ENCODE measurements at places on chromosomes 12 and 14.

DNA sequence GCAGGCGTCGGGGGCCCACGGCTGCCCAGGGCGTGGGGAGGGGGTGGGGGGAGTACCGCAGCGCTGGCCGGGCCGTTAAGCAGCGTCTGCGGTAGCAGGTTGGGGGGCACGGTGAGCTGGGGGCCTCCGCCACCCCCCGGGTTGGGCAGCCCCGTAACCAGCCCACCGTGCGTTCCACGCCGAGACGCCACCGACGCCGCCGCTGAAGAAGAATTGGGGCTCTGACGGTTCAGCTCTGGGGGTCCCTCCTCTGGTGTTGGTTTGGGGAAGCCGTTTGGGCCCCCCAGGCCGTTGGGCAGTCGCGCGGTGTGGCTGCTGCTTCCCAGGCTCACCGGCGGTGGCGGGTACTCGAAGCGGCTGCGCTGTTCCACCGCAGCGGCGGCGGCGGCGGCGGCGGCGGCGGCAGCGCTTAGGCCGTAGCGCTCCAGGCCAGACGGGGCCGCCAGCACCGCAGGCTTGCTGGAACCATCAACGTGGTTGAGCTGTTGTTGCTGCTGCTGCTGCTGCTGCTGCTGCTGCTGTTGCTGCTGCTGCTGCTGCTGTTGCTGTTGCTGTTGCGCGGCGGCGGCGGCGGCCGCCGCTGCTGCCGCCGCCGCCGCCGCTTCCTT is 1.5 kb downstream of the IRF2BPL start:
- DNase-seq: peak; percentile 43

DNA sequence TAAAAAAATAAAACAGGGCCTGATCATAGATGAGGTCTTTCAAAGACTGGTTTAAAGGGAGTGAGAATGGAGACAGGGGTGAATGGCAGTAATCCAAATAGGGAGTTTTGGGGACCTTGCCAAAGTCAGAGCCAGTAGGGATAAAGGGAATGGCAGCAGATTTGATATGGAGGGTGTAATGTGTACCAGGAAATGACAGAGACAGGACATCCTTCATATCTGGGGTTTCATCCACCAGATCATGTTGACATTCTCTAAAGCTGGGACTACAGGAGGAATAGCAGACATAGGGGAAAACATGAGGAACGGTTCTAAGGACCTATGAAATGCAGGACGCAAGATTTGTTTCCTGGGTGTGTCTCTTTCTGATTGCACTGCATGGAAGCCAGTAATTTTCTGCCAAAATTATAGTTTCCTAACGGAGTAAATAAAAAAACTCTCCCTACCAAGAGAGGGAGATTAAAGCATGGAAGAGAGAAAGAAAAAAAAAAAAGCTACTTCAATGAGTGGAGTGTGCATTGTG is 169.9 kb downstream of the PRKD1 start:
- DNase-seq: no peak

- DNase-seq: no peak
Observed at GRCh38 chr12:130527239-130527638, 188.9 kb downstream of the RIMBP2 start.

DNA sequence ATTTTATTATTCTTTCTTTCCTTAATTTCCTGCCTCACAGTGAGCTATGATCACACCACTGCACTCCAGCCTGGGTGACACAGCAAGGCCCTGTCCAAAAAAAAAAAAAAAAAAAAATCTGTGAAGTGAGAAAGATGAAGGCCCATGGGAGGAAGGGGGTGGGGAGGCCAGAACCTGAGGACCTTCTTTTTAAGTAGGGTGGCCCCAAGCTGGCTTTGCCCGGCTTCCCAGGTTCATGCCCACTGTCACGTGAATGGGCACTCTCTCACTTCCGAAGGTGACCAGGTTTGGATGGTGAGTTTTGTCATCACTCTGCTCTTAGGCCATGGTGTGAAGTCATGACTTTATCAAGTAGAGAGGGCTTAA is 82.3 kb downstream of the TNFAIP2 start:
- no peak for DNase-seq

- DNase-seq: no peak
Observed at GRCh38 chr12:87378526-87378925, 650.7 kb downstream of the C12orf50 start.

DNA sequence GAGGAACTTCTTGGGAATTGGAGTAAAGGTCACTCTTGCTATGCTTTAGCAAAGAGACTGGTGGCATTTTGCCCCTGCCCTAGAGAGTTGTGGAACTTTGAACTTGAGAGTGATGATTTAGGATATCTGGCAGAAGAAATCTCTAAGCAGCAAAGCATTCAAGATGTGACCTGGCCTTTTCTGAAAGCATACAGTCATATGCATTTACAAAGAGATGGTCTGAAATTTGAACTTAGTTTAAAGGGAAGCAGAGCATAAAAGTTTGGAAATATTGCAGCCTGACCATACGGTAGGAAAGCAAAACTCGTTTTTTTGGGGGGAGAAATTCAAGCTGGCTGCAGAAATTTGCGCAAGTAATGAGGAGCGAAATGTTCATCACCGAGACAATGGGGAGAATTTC is 60.9 kb downstream of the NUBPL start:
- no peak for DNase-seq

- no peak for DNase-seq
Observed at GRCh38 chr14:70045844-70046535, 142.8 kb downstream of the SLC8A3 start.

DNA sequence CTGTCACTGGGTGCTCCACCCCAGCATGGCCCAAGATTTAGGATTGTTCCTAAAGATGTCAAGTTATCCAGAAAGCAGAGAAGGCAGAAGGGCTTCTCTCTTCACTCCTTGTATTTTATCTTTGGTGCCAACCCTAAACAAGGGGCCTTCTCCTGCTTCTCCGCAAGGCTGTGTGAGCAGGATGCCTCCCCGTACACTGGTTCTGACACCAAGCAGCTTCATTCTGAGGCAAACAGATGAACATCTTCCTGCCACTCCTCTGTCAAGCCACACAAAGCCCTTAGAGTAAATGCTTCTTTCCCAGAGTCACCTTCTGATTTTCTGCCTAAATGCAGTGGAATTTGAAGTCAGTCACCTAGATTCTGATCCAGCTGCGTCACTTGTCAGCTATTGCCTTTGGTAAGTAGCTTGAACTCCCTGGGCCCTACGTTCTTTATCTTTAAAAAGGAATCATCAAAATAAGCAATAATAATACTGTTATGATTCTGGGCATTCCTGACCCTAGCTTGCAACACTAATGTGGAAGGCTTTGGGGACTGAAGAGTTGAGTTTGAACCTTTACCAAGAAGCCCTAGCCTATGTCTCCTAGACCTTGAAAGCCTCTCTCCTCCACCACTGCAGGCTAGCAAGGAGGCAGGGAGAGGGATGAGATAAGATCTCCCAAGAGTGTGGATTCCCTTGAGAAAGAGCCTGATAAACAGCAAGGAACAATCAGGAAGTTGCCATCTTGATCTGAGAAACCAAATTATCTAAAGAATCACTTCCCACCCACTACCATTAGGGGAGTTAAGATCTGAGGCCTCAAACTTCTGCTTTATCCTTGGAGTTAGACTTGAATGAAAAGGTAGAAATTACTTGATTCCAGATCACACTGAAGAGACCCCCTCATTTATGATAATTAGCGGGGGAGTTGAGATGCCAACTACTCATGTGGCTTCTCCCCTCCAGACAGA is 5.7 kb downstream of the KRT73 start:
- DNase-seq: no peak

DNA sequence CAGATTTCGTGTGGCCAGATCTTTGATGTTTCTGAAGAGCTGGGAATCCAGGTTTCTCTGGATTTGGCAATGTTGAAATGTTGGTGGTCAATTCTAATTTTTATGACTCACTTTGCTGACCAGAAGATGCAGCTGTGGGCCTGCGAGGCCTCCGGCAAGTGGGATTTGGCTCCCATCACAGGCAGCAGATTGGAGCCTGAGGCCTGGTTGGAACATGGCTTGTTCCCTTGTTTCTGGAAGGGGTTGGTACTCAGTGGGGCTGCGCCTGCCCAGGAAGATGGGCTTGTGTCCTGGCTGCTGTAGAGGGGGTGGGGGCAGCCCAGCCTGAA is 23.1 kb downstream of the FBRSL1 start:
- no peak for DNase-seq

DNA sequence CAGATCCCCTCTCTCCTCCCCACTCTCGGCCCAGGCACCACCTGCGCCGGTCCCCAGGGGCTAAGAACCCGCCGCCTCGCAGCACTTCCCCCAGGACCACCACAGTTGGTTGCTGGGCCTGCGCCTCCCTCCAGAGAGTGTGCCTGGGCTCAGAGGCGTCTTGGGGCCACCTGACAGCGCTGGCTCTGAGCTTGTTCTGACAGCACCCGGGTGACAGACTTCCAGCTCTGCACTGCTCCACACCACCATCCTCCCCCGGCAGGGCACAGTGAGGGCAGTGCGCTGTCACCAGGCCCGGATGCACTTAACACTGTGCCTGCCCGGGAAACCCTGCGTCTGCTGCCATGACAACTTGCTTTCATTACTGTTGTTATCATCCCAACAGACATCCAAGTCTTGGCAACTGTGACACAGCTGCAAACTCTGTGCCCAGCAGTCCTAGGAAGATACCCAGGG is 6.6 kb downstream of the BRF1 start:
- peak; percentile 39 for DNase-seq

DNA sequence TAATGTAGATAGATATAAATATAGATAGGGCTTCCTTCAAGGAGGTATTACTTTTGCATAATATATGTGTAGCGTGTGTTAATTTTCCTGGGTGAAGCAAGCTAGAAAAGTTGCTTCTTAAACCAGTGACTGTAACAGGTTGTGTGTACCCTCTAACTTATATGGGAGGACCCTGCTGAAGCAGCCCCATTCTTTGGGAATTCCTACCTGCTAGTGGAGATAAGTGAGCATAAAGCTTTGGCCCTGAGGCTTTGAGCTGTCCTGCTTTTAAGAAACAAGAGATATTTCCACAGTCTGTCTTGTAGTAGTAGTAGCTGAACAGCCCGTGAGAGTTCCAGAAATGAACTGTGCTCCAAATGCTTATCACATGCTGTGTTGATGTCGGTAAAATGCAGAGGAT is 8.6 kb downstream of the RMST start:
- DNase-seq: no peak

- DNase-seq: no peak
Observed at GRCh38 chr14:101078170-101078891, 174.8 kb upstream of the RTL1 start.

- DNase-seq: no peak
Observed at GRCh38 chr12:85784096-85784720, 52.0 kb downstream of the RASSF9 start.

GRCh38 chr12:64744422-64745258 is 14.6 kb downstream of the GNS start:
- no peak for DNase-seq

GRCh38 chr12:2986876-2987275 is 27.7 kb downstream of the TEAD4 start:
- DNase-seq: no peak

DNA sequence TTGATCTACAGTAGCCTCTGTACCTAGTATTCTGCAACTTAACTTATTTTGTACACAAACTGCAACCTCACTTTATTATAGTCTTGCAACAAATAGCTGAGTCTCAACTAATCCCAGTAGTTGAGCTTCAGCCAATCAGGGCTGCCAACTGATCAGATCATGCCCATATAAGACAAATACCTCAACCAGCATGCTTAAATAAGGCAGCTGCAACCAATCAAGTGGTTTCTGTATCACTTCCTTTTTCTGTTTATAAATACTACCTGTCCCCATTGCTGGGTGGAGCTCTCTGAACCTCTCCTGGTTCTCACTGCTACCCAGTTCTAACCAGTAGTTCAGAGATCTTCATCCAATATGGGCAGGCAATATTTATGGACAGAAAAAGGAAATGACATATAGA is 248.5 kb upstream of the FBXO33 start:
- DNase-seq: no peak

GRCh38 chr12:46400406-46400805 is 27.8 kb upstream of the SLC38A2 start:
- DNase-seq: no peak

DNA sequence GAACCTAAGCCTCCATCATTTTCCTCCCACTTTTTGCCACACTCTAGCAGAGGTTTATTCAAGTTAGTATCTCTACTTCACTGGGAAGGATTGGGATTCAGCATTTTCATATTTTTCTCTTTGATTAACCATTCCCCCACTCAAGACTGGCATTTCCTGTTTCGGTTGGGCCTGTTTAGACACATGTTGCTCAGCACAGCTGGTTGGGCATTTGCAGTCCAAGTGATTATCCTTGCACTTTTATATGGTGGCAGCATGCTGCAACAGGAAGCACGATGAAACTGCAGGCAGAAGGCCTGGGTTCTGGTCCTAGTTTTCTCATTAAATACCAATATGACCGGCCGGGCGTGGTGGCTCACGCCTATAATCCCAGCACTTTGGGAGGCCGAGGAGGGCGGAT is 182.9 kb upstream of the GRIN2B start:
- DNase-seq: no peak

- no peak for DNase-seq
Observed at GRCh38 chr12:851913-852312, 97.6 kb downstream of the RAD52 start.

DNA sequence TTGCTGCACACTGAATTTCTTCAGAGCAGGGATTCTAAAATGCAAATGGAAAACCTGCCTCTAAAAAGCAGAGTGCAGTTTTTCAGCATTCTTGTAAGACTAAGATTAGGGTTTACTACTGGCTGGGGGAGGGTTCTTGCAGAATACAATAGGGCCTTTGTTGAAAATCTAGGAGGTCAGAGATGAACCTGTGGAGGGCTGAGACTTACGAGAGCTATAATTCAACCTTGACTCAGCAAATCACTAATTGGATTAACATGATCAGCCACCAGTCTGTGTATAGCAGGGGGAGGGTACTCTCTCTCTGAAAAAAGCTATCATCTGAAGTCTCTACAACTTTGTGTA is 92.6 kb upstream of the HIF1A start:
- DNase-seq: no peak

GRCh38 chr14:64137657-64138290 is 156.4 kb downstream of the ESR2 start:
- no peak for DNase-seq

Data from activated CD4-positive, alpha-beta T cell treated with anti-CD3 and anti-CD28 coated beads for 1 hour (primary cell).